Activated T-helper 1 cell treated with anti-CD3 and anti-CD28 coated beads, Interleukin-12 subunit alpha, Interleukin-12 subunit beta, Interleukin-2, Interleukin-4 antibody, amounts not matched to agents 30 ng/mL and 10 ng/mL and 1 ng/mL, durations not matched to agents 14 hours and 24 hours and 36 hours (primary cell): ENCODE measurements at places on chromosomes 3 and 15.

- no peak for DNase-seq
Observed at GRCh38 chr3:52366527-52366926, 50.4 kb downstream of the DNAH1 start.

DNA sequence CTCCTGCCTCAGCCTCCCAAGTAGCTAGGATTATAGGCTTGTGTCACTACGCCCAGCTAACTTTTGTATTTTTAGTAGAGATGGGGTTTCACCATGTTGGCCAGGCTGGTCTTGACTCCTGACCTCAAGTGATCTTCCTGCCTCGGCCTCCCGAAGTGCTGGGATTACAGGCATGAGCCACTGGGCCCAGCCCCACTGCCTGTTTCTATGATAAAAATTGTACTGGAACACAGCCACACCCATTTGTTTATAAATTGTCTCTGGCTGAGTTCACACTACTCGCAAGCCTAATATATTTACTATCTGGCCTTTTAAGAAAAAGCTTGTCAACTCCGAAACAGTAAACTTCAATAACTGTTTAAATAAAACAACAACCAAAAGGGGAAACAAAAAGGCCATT lies 309.4 kb upstream of the WNT5A start:
- no peak for DNase-seq

GRCh38 chr3:48256557-48256956 lies 15.7 kb downstream of the ZNF589 start:
- DNase-seq, result no peak

GRCh38 chr3:197031315-197032285 lies 2.0 kb upstream of the MELTF start:
- no peak for DNase-seq

- no peak for DNase-seq
Observed at GRCh38 chr3:61092870-61093269, 158.4 kb downstream of the FHIT start.

- DNase-seq, result no peak
Observed at GRCh38 chr15:77464129-77464865, 43.6 kb downstream of the HMG20A start.

GRCh38 chr3:174303907-174304560 lies 555.1 kb upstream of the NAALADL2 start:
- no peak for DNase-seq

DNA sequence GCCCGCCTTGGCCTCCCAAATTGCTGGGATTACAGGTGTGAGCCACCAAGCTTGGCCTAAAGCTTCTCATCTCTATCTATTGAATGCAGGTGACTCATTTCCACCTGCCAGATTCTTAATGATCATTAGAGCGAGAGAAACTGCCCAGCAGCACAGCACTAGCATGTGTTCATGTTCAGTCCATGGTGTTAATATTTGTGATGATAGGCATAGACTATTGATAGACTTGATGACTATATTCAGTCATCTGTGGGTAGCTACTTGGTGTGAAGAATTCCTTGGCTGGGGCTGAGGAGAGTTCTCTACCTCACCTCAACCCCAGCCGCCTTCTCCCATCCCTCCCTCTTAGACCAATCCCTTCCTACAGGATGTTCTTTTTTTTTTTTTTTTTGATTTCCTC lies 60.0 kb downstream of the ST6GAL1 start:
- DNase-seq, result no peak

- no peak for DNase-seq
Observed at GRCh38 chr3:60578936-60579335, 672.3 kb downstream of the FHIT start.

DNA sequence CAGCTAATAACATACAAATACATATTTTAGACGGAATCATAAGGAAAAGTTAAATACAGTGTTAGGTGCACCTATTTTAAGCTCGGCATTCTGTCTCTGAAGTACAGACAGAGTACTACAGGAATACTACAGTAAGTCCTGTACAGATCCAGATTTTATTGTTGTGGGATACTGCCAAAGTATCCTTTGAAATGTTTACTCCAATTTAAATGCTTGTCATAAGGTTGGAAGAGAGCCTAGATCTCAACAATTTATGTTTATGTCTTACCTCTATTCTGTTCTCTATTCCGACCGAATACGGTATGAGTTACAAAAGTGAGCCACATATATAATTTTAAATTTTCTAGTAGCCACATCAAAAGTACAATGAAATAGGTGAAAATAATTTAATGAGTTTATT lies 25.3 kb downstream of the PLD1 start:
- no peak for DNase-seq

- peak; percentile 34 for DNase-seq
Observed at GRCh38 chr3:187986514-187986934, 167.4 kb upstream of the LPP start.

DNA sequence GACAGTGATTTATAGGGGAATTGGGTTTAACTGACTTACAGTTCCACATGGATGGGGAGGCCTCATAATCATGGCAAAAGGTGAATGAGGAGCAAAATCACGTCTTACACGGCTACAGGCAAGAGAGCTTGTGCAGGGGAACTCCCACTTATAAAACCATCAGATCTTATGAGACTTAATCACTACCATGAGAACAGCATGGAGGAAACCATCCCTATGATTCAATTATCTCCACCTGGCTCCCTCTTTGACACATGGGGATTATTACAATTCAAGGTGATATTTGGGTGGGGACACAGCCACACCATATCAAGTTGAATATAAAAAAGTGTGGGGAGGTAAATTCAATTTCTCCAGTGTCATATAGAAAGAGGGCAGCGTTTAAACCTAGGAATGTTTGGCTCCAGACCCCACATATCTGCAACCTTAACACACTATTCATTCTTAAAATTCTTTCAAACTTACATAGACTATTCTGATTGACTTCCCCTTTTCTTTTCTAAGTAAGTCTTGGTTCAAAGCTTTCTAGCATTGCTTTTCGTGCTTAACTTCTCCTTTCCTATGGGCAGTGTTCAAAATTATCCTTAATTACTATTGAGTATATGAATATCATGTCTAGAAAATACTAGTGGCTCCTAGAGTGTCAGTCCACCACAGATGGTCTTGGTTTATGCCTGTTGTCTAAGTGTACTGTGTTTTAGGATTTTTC lies 446.7 kb upstream of the GBE1 start:
- DNase-seq, result no peak

DNA sequence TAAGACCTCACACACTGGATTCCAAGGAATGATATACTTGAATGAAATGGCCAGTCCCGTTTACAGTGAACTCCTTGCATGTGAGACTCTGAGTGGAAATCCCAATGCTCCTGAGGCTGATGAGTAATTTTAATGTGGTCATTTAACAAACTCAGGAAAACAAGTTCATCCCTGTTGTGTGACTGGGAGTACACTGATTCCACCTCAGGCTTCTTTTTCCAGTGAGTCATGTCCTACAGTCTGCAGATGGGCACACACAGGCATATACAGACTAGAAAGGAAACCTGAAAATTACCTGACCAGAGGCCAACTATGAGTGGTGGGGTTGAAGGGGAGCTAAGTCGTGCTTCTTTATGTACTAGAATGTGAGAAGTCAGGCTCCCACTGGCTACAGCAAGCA lies 5.8 kb downstream of the SQOR start:
- DNase-seq, result no peak

DNA sequence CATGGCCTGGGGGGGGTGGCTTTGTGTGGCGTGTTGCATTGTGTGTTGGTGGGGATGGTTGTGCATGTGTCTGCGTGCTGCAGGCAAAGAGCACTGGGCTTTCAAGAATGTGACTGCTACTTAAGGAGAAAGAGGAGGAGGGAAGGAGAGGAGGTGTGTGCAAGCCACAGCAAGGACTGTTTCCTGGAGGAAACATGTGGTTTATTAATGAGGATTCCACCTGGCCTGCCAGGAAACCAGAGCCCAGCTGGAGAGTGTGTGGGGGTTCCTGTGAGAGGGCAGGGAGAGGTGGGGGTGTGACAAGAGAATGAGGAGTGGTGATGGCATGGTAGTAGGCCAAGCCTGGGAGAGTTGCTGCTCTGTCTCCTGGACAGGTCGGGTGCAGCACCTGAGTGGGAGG lies 258.1 kb upstream of the ROPN1 start:
- DNase-seq, result no peak

- no peak for DNase-seq
Observed at GRCh38 chr15:78751602-78751979, 59.7 kb downstream of the ADAMTS7 start.

- no peak for DNase-seq
Observed at GRCh38 chr3:187808527-187808895, 63.2 kb upstream of the BCL6 start.

DNA sequence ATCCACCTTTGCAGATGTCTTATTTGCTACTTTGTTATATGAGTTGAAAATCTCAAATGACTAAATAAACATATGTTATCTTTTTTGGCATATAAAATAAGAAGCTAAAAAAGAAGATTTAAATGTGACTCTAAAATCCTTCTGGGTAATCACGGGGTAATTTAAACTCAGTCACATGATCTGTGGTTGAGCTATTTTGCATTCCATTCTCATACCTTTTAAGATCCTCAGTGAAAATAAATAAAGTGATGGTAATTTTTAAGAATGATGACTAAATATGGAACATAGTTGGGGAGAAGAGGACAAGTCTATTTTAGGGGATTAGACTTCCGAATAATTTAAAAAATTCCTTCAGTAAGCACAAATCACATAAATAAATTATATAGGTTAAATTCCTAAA lies 1076.8 kb downstream of the TUSC7 start:
- no peak for DNase-seq

DNA sequence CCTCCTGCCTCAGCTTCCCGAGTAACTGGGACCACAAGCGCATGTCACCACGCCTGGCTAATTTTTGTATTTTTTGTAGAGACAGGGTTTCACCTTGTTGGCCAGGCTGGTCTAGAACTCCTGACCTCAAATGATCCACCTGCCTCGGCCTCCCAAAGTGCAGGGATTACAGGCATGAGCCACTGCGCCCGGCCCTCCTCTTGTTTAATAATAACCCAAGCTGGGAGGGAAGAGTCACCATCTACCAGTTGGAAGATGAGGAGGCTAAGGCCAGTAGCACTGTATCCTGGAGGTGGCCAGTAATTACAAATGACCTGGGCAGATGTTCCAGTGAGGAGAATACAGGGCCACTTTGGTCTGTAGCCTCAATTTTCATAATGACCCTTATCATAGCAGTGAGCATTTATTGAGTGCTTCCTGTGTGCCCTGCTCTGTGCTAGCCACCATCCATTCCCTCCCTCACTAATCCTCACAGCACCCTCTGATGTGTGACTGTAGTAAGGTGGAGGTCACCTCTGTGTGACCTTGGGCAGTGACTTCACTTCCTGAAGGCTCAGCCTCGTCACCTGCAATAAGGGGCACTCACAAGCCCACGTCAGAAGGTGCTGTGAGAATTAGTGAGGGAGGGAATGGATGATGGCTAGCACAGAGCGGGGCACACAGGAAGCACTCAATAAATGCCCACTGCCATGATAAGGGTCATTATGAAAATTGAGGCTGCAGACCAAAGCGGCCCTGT lies 64.2 kb downstream of the ABTB1 start:
- no peak for DNase-seq

GRCh38 chr15:98647774-98648653 lies at the start of gene IGF1R:
Gene IGF1R, plus strand, starts transcription at chr15:98648539. Its CDS starts 1,043 bp downstream, at chr15:98649582.
- DNase-seq, result peak; percentile 87

DNA sequence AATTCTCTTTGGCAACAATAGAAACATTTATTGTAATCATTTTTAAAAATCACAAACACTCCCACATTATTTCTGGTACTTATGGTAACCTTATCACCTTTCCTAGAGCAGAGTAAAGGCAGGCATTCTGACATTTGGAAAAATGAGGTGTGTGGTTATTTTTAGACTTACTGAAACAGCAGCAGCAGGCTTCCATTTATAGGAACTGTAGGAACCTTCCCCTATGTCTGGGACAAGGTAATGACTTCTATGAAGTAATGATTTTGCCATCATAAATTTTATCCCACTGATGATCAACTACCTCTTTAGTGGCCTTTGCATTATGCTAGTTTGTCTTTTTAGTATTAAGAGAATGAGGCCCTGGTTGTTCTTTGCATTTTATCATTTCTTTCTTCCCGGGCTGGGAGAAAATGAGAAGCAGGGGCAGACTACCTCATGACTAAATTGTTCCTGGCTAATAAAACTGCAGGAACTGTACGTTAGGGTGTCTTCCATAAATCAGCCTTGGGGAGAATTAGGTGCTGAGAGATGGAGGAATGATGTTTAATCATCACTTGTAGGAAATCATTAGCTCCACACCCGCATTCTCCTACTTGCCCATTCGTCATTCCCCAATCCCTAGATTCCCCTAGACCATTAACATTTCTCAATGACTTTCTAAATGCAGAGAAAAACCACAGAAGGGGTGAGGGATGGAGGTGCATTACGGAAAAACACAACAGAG lies 680.3 kb downstream of the AGBL1 start:
- DNase-seq, result no peak
